ENCODE measurements at places on chromosomes 5 and 9.

DNA sequence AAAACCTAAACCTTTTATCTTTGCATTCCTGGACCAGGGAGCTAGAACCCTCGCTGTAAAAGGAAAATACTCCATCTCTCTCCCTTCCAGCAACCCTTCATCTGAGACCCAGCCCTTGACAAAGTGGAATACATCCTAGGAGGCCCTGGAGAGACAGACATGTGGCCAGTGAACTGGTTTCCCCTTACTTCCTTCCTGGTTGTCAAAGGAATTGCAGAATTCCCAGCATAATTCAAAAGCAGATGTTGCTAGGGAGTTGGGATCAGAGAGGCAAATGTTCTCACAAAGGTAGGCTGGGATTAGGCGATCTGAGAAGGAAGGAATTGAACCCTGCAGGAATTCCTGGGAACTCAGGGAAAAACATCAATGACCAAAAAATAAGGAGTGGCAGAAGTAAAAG is 80.9 kb downstream of the MARCHF3 start:
- no peak for DNase-seq

DNA sequence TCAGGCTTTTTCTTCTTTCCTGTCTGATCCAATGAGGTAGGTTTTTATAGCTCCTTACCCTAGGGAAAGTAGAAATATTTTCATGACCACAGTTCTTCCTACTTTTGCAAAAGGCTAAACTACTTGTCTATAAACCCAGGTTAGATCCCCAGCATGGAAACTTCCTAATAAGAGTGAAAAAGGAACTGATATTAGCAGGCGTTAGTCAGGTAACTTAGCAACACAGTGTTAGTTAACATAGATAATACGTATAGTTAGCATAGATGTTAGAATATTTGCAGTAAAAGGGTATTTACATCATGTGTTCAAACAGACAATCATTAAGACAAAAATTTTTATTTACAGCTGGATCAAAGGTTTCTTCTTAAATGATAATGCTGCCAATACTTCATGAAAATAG is 162.9 kb upstream of the DAB2 start:
- no peak for DNase-seq

- peak; percentile 98 for DNase-seq
Measured at GRCh38 chr9:105064248-105065097, 136.5 kb upstream of the ABCA1 start.

GRCh38 chr5:73591102-73591695 is 25.7 kb downstream of the UTP15 start:
- peak; percentile 91 for DNase-seq

DNA sequence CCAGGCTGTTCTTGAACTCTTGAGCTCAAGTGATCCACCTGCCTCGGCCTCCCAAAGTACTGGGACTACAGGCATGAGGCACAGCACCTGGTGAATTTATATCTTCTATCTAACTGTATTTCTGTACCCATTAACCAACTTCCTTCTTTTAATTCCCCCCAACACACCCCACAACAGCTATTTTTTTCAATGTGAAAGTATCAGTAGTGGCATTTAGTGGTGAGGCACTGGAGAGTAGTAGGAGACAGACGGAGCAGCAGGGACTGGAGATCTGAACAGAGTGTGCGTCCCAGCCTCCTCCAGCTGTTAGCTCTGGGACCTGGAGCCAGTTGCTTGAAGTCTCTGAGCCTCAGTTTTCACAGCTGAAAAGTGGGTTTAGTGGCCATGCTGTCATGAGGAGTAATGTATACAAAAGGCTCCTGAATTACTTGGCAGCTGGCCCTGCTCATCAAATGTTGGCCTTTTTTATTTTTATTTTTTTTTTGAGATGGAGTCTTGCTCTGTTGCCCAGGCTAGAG is 11.0 kb upstream of the EEIG1 start:
- no peak for DNase-seq

- no peak for DNase-seq
Measured at GRCh38 chr9:90851444-90851843, 49.8 kb downstream of the SYK start.

DNA sequence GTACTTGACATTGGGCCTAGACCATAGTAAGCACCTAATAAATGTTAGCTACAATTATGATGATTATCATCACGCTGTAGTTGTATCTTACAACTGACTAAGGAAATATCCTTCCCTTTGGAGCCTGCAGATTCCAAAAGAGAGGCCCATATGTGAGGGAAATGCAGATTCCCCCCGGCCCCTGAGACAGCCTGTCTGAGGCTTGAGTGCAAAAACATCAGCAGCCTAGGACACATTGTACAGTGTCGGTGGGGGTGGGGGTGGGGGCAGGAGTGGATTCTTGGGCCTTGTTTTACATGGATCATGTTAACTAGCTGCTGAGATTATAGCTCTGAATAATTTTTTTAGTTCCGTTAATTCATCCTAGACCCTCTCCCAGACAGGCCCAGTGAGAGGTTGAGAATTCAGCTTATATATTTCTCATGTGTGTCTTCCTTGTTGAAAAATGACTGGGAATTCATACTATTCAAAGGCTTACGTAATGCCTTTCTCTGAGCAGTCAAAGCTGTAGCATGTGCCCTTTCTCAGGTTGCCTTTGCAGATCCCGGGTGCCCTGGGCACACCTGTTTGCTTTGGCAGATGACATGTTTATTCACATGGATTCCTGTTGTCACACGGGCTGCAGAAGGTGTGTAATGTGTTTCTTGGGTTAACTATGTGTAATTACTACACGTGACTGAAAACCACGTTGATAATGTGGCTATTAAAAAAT is 262.8 kb downstream of the NR3C1 start:
- DNase-seq = no peak

DNA sequence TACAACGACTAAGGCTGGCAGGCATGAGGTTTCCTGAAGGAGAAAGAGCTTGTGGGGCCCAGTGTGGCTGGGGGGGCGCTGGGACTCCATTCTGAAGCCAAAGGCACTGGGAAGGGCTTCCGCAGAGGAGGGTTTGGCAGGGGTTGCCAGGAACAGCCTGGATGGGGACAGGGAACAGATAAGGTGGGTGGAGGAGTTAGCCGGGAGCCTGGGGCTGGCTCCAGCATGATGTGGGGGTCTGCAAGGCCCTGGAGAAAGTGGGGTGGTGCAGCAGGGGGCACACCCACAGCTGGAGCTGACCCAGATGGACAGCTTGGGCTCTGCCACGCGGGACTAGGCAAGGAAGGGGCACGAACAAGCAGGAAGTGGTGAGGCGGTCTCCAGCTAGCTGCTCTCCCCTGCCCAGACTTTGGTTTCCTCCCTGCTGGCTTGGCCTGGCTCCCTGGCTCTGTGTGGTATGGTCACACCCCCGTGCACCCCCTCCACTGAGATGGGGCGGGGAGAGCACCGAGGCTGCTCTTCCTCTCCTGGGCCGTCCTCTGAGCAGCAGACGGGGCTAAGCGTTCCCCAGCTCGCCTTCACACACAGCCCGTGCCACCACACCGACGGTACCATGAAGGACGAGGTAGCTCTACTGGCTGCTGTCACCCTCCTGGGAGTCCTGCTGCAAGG is at the start of gene LTC4S:
TSS of gene LTC4S (plus strand) at position 519 of the 672 bp plus-strand sequence. CDS start at position 614, 95 bp downstream.
- DNase-seq = peak; percentile 68

DNA sequence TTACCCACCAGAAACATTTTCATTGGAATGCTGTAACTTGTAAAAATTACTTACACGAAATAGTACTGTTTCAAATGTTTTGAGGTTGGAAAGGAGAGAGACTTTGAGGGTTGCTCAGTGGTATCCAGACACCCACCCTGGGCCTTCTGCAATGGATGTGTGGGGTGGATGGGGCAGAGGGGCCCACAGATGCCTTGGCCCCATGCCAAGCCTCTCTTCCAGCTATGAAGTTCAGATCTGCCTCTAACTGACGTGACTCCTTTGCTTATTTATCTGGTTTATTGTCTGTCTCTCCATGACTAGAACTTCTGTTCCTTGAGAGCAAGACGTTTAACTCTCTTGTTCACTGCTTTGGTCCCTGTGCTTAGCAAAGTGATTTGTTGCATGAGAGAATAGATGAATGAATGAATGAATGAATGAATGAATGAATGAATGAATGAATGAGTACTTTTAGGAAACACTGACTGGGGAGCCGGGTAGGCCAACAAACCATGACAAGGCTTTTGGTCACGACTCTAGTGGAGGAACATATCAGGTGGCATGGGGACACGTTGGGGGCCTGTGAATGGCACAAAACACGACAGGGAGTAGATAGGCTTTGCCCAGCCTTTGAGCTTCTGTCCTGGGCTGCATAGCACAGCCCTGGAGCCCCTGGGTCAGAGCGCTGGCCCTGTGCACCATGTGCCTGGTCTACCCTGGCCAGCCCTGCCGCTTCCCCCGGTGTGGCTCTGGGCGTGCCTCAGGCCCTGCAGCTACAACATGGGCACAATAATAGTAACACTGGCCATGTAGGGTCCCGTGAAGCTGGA is 31.8 kb downstream of the AK8 start:
- no peak for DNase-seq

DNA sequence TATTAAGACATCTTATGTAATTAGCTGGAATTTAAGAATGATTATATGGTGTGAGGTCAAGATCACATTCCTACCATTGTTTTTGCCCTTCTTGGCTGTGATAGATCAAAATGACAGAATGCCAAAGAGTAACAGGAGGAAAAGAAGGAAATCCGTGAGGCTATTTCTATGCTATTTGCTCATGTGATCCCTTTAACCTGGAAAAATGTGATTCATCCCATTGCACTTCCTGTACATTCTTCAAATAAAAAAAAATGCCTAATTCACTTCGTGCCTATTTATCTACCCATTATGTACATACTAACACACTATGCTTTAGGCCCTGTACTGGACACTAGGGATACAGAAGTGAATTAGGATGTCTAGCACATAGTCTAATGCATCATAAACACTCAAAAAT is 154.1 kb upstream of the PAPPA start:
- peak; percentile 44 for DNase-seq

DNA sequence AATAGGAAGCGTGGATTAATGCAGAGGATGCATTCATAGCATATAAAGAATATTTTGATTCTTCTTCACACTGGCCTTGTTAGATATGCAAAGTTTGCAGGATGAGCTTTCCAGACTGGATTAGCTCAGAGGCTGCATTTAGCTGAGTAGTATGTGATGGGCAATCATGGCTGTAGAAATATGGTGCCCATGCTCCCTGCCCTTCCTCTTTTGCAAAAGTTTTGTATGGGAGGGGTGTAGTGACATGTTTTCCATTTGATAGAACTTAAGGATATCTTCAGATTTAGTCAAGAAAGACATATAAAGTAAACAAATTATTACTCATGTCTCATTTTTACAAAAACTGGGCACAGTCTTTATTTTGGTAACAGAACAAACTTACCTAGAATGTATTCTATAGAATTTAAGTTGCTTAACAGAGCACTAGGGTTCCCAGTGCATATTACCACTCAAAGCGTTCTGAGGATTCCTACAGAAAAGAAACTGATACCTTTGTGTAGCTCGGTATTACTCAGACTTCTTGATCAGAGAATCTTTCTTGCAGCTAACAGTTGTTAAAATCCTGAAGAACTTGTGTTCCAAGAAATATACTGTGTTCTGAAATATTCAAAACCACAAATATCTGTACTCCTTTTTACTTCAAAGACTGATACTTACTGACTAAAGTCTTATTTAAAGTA is 9.8 kb downstream of the GTF3C4 start:
- no peak for DNase-seq

GRCh38 chr5:643351-643801 is 31.2 kb downstream of the CEP72 start:
- DNase-seq = no peak

DNA sequence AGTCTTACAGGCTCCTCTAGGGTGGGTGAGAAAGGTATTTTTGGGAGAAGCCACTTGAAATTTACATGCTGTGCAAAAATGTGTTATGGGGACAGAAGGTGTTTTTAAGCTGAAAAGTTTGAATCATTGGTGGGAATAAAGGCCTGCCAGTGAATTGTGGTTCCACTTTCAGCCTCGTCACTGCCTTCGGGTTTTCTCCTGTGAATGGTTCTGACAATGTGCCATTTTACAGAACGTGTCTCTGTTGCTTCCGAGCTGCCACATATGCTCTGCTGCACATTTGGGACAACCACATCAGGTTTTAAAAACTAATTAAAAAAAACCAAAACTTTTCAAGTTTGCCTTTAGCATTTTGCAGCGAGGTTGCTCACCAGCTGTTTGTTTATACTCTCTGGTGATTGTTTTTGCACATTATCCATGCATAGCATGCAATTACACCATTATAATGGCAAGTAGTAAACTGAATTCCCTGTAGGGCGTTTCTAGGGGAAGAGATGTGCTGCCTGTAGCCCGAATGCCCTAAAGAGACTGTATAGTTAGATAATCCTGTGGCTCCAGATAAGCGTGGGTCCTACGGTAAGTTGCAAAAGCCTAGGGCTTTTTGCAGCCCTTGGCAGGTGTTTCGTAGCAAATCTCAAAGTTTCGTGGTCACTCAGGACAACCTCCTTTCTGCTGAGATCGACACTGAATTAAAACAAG is 40.1 kb upstream of the SUB1 start:
- no peak for DNase-seq

- DNase-seq = peak; percentile 96
Measured at GRCh38 chr5:84688566-84688965, 303.9 kb upstream of the EDIL3 start.

- peak; percentile 47 for DNase-seq
Measured at GRCh38 chr5:3599226-3600105, 3.8 kb downstream of the IRX1 start.

DNA sequence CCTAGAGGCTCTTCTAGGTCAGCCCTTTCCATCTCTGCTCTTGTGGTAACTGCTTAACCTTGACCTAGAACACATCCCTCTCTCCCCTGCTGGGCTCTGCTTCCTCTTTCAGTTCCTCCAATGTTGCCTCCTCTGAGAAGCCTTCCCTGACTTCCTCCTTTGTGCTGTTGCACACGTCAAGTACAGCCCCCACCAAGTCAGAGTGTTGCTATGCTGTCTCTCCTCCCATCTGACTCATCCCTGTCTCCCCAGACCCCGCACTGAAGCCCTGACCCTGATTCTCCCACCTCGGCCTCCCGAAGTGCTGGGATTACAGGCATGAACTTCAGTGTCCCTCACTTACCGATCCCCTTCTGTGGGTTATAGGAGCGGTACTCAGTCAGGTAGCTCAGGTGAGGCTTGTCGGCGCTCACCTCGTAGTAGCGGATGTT is 10.4 kb upstream of the TRIM14 start:
- DNase-seq = no peak

DNA sequence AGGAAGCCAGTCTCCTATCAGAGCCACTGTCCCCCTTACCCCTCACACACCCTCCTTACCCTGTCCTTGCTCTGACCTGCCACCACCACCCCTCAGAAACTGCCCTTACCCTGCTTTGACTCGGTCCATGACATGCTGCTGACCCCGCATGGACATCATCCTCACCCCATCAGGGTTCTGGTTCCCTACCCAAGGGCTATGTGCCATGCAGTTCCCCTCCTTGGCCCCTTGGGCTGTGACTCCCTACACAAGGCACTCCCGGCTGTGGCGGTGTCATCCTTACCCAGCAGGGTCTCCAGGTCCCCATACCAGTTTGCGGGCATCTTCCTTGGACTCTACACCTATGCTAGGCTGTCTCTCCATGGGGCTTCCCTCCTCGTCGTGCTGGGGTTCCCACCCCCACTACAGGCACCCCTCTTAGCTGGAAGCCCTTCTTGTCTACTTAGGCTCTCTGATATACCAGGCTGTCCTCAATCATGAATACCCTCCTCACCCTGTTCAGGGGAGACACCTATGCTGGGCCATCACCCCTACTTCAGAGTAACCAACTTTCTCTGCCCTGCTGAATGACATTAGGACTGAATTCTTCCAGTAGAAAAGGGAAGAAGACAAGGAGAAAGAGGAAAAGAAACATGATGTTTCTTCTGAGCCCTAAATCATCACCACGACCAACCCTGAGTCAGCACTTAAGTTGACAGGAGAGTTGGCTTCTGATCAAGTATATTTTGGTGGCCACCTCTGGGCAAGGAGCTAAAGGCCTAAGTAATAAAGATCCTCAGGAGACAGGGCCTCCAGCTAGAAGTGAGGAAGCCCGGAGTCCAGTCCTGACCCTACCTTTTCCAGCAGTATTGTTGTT is 115.2 kb downstream of the GCNT1 start:
- DNase-seq = no peak
